NCI-H2171 (cell line): ENCODE measurements at places on chromosomes 7 and 10.

GRCh38 chr7:4835398-4836205 is 26.2 kb downstream of the PAPOLB start:
- no peak for DNase-seq

DNA sequence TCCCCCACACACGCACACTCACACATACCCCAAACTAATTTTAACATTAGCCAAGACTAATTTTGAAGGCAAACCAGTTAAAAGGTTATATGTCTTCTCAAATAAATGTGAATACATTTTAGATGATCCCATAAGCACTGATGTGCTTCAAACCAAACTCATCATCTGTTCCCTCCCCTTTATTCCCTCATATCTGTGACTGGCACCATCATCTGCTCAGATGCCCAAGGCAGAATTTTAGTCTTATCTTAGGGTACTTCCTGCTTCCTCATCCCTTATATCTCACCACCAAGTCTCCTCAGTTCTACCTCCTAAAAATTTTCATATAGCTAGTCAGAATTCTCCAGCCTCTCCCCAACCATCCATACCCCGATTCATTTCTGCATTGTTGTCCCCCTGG is 80.4 kb downstream of the UPF2 start:
- no peak for DNase-seq

GRCh38 chr7:127418459-127418858 is 26.0 kb upstream of the ZNF800 start:
- DNase-seq: no peak

DNA sequence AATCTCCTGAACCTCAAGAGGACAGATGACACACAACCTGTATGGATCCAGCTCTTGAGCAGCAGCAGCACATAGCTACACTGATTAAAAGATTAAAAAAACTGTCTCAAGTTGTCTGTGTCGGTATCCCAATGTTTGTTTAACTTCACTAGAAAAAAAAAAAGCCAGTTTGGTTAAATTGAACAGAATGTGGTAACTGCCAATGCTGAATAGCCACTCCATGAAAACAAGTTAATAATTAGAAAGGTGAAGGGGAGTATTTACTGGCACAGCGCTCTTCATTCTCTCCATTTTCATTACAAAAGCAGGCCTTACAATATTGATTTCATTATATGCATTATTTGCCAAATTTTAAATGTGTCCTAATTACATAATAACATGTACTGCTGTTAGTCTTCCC is 47.6 kb downstream of the GDI2 start:
- DNase-seq: no peak

GRCh38 chr7:151310578-151310977 is 31.0 kb upstream of the NUB1 start:
- DNase-seq: peak; percentile 46

DNA sequence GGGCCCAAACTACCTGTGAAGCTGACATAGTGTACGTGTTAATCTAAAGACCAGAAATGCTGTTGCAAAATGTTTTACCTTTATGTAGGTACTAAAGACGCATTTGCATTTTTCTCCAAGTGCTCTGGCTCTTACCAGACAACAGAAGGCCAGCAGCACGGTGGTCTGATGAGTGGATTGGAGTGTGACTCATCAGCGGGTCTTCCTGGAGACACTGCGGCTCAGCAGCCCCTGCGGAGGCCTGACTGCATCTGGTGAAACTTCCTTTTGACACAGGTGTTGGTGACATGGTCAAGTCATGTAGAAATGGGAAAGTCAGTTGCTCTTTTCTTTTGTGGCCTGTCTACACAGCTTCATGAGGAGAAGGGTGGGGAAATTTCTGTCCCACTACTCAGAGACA is 723.6 kb downstream of the INHBA start:
- no peak for DNase-seq

DNA sequence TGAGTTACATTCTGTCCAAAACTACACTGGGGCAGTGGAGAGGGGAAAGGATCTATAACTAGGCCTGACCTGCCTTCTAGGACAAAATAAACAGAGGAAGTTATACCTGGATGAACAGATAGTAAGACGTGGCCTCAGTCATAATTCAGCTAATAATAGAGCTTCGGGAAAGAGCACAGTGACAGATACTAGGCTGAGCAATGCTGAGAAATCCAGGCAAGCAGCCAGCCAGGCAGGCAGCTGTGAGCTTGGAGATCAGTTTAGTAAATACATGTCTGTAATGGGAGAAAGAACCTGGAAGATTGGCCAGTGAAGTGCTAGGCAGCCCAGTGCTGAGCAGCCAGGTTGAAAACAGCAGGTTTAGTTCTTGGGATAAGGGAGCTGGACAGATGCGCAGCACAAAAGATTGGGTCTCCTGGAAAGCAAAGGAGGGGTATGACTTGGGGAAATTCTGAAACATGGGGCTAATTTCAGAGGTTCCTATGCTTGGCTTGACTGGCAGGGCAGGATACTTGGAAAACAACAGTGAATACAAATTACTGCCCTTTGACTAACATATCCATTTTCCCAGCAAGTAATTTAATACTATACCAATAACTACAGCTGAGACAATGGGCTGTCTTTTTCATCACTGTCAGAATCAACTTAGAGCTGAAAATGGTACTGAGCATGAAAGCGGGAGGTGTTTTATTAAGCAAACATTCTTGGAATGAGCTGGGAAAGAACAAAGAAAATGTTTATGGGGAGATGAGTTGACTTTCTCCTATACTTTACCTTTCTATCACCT is 140.8 kb downstream of the DGKB start:
- peak; percentile 69 for DNase-seq

DNA sequence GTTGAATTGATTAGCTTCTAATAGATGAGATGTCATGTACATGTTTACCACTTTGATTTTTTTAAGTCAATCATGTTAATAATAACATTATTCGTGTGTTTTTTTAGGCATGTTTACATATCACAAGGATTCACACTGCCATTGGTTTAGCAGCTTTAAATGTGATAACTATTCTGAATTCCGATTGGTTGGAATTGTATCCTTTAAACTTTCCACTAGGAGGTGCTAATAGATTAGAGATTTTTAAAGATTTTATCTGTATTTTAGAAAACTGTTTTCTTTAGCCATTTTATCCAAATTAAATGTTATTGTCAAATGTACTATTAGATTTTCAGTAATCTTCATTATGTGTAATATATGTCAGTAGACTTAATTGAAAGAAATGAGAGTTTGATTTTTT is 83.2 kb downstream of the HECTD2 start:
- DNase-seq: no peak
